NCI-H1092 (cell line): ENCODE measurements at places on chromosomes 11 and 22.

- DNase-seq, result no peak
Observed at GRCh38 chr22:40838486-40838885, 18.0 kb downstream of the ST13 start.

DNA sequence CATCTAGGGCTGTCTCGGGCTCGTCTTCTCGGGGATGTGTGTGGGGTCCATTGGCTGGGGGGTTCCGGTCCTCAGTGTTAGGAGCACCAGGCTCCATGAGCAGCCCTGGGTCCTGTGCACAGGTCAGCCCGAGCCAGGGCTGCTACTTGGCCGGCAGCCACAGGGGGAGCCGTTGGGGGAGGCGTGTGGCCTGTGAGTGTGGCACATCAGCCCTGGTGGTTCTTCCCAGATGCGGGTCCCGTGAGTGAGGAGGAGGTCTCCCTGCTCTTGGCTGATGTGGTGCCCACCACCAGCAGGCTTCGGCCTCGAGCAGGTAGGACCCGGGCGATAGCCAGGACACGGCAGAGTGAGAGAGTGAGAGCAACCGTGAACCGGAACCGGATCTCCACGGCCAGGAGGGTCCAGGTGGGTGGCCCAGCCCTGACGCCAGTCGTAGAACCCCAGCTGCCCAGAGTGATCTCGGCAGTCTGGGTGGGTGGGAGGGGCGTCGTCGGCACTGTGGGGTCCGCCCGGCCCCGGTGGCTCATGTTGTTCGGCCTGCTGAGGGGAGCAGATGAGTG is 18.5 kb downstream of the IRF7 start:
- DNase-seq, result no peak

DNA sequence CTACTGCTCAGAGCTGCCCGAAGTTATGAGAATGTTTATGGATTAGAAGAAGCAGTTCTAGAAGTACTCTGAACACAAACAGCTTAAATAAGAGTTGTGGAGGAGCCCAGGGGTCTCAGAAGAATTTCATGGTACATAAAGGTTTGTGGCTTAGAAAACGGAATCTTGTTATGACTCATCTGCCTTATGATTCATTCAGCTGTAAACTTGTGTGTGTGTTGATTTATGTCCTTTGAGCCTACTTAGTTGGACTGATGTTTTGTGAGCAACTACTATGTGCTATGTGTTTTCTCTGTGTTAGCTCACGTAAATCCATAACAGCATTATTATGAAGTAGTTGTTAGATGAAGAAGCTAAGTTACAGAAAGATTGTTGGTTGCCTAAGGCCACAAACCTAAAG is 203.7 kb downstream of the PGR start:
- DNase-seq, result no peak

- no peak for DNase-seq
Observed at GRCh38 chr11:74820763-74821162, 72.1 kb downstream of the RNF169 start.

DNA sequence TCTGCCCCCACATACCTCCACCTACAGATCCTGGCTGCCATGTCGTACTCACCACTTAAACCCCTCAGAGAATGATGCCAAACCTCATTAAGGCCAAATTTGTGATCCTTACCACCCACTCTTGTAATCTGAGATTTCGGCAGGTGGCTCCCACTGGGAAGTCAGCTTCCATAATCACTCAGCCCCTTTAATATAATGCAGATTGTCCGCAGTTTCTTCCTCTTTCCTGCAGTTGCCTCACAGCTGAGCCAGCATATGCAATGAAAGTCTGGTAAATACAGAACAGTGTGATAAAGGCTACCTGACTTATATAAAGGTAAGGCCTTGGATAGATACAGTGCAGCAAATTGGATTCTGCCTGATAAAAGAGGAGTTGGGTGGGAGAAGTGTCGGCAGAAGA is 515.2 kb upstream of the TENM4 start:
- DNase-seq, result no peak

GRCh38 chr11:123020968-123021367 is 39.3 kb upstream of the BSX start:
- peak; percentile 64 for DNase-seq

DNA sequence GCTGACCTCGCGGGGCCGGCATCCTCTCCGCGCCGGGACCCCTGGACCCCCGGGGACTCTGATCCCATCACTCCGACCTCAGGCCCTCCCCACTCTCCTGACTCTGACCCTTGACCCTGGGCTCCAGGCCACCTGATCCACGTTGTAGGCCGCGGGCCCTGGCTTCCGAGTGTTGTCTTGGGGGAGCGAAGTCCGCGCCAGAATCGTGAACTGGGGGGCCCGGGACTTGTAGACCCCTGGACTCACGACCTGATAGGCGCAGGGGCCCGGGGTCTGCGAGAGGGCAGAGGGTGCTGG is 716 bp upstream of the TYMP start:
- DNase-seq, result no peak

GRCh38 chr11:115257270-115257669 is 246.9 kb downstream of the CADM1 start:
- no peak for DNase-seq

GRCh38 chr11:108713076-108713790 is 48.4 kb downstream of the DDX10 start:
- no peak for DNase-seq

GRCh38 chr11:1639102-1639620 is 9.6 kb downstream of the KRTAP5-5 start:
- peak; percentile 89 for DNase-seq

DNA sequence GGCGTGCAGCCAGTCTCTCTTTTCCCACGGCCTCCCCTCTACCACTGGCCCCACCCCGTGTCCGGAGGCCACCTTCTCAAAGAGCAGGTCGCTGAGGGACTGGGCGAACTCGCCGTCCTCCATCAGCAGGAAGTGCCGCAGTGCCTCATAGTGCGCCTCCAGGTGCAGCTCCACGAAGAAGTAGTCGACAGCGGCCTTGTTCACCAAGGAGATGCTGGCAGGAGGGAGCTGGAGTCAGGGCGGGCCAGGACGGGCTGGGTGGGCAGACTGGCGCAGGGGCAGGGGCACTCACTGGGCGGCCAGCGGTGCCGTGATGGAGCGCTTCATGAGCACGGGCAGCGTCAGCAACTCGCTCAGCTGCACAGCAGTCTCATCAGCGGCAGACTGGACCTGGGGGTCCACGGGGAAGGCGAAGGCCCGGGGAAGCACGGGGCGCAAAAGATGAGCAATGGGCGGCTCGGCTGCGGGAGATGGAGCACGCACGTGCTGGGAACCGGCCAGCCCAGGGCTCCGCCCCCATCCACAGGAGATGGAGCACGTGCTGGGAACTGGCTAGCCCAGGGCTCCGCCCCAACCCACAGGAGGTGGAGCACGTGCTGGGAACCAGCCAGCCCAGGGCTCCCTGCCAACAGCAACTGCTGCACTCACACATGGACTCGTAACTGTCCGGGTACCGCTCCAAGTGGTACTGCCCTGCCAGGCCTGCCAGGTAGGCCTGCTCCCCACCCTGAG is 18.4 kb downstream of the SELENOO start:
- peak; percentile 19 for DNase-seq

DNA sequence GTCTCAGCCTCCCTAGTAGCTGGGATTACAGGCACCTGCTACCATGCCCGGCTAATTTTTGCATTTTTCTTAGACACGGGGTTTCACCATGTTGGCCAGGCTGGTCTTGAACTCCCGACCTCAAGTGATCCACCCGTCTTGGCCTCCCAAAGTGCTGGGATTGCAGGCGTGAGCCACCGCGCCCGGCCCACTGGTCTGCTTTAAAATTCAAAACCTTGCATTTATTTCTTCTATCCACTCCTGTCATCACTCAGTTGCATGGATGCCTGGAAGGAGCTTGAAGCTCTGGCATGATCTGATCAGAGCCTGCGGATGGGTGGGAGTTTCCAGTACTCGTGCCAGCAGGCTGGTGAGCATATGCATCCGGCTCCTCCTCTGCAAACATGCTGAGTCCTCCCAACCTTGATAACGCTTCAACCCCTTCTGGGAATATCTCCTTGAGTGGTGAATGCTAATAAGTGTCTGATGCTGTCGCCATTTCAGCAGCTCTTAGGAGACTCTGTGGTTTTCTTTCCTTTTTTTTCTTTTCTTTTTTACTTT is 39.6 kb downstream of the UBASH3B start:
- no peak for DNase-seq

DNA sequence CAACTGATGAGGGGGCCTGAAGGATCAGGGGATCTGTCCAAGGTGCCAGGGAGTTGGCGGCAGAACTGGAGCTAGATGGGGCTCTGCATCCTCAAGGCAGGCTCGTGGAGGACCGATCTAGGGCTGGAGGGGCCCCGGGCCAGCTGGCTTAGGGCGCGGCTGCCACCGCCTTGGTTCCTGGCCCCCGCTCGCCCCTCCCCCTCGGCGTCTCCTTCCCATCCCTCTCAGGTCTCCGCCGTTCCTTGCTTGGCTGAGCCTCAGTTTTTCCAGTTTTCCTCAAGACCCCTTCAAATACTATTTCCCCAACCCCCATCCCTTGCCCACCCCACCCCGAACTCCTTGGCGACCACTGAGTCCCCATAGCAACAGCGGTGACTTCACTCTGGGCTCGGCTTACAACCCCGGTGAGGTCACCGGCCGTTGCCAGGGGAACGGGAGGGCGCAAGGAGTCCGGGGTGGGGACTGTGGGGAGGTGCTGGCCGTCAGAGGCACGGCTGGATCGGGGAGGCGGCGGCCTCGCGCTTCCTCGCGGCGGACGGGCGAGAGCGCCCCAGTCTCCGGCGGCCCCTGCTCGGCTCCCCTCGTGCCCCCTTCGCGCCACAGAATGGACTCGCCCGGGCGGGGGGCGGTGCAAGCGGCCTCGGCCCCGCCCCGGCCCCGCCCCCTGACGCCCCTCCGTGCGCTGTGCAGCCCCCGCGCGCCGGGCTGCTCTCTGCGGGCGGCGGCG is 7.5 kb downstream of the FREY1 start:
- DNase-seq, result peak; percentile 95

DNA sequence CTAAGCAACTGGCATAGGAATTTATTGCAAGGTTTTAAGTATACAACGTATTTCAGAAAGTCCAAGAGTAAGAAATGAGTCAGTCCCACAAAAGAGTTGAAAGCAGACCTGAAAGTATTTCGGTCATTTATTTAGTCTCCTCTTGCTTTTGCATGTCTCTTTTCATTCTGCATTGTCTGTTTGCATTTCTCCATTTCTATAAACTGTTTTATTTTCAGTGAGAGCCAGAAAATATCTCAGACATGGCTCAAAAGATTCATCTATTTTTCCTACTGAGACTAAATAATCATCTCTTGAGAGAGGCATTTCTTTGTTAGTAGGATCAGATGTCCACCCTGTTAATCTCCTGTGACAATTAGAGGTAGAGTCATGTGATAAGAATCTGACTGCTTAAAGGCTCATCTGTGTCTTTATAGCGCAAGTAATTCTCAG is 219.1 kb upstream of the CCDC179 start:
- DNase-seq, result no peak

- DNase-seq, result no peak
Observed at GRCh38 chr22:42645938-42646568, 3.1 kb downstream of the CYB5R3 start.

- no peak for DNase-seq
Observed at GRCh38 chr11:113637636-113638035, 68.5 kb downstream of the TMPRSS5 start.

GRCh38 chr11:16287630-16288280 is 68.6 kb downstream of the SOX6 start:
- DNase-seq, result no peak

DNA sequence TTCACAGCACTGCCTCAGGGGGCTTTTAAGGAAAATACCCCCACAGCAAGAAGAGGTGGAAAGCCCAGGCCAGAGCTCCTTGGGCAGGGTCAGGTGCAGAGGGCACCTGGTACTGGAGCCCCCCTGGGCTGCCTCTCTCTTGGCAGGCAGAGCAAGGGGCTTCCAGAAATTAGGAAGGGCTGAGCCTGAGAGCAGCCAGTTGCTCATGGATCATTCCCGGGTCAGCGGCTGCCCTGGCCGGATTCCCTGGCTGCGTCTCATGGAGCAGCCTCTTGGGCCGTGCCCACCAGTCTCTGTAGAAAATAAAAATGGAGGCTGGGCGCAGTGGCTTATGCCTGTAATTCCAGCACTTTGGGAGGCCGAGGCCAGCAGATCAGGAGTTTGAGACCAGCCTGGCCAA is 10.3 kb upstream of the OMP start:
- DNase-seq, result no peak

GRCh38 chr11:17021511-17021910 is 7.3 kb upstream of the PLEKHA7 start:
- DNase-seq, result no peak

DNA sequence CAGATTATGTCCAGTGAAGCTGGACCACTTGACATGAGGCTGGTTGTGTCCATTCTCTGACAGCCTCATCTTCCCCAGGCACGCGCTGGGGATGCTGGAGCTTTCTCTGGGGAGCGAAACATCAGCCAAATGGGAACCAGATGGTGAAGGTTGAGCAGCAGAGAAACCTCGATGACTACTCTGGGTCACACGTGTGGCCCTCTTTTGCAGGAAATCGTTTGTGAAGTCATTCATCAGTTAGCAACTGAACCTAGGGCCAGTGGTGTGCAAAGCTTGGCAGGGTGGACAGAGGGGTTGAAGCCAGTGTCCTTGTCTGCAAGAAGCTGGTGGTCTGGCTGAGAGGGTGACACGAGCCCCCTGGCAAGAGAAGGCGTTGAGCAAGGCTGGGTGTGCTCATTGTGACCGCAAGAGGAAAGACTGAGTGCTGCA is 109.8 kb downstream of the ZBTB16 start:
- DNase-seq, result no peak

DNA sequence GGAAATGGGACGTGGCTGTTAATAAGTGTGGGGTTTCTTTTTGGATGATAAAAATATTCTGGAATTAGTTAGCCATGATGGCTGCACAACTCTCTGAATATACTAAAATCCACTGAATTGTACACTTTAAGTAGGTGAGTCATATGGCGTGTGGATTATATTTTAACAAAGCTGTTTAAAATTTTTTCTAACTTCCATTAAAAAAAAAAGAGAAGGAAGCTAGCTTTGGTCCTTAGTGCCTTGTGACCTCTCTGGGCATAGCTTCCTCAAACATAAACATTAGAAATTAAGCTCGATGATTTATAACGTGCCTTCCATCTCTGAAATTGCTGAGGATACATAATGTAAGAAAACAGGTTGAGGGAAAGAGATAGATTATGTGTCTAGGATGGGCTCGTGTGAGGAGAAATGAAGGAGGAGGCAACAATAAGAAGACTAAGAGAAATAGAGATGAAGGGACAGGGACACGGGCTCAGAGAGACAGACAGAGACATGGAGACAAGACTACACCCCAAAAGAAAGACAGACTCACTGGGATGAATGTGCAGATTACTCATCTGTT is 20.0 kb downstream of the IRAG1 start:
- DNase-seq, result no peak
